ENCODE measurements at places on chromosomes 7 and 10.

DNA sequence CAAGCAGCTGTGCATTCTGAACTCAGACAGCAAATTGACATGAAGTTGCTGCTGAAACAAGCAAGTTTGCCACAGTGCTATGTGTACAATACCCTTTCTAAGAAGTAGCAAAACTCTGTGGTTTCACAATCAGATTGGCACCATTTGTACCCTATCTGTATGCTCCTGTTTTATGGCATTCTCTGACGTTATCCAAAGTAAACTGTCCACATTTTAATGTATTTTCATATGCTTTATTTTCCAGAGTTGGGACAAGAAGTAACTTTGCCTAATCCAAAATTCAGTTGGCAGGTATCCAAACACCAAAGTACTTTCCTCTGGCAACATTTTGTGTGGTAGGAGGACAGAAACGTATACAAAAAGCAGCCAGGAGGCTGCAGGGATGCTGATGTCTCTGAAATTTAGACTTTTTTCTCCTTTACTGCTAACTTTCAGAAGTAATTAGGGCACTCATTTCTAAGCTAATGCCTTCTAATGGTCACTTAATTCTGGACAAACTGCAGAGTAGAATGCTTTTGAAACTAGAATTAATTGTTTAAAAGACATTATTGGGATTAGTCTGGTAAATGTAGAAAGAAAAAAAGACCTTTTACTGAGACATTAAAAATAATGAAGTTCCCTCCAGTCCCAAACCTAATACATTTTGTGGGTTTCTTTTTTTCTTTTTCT, 414.7 kb upstream of the NRP1 start:
- no peak for DNase-seq

DNA sequence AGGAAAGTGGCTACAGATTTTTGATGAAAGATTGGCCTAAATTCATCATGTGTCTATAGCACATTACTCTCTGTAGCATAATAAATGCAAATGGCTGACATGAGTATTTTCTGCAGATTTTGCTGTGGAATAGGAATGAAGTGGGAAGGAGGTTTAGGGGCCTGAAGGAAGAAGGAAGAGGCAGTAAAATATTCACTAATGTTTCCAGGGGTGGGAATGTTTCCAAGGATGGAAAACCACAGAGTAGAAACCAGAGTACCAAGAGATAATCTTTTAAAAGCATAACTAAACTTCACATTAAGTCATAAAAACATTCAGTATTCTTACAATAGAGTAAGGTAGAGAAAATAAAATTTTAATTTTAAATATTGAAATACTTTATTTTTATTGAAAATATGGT, 267.8 kb downstream of the BICC1 start:
- DNase-seq: no peak

- DNase-seq: no peak
Measured at GRCh38 chr7:151141311-151141854, 26.1 kb downstream of the GBX1 start.

DNA sequence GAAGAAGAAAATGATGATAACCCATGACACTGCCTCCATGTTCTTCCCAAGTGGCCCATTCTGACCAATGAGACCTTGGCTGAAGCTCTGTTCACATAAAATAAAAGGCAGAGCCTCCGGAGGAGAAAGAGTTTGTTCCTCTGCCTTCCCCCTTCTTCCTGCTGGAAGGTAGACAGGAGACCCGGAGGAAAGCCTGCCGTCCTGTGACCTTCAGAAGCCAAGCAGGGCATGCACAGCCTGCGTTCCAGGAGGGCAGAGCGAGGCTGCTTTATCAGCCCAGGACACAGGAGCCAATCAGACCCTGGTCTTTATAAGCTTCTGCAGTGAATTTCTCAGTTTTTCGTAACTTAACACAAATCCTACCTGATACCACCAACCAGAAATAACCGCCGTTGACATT, 8.6 kb upstream of the GRID1 start:
- DNase-seq: no peak

DNA sequence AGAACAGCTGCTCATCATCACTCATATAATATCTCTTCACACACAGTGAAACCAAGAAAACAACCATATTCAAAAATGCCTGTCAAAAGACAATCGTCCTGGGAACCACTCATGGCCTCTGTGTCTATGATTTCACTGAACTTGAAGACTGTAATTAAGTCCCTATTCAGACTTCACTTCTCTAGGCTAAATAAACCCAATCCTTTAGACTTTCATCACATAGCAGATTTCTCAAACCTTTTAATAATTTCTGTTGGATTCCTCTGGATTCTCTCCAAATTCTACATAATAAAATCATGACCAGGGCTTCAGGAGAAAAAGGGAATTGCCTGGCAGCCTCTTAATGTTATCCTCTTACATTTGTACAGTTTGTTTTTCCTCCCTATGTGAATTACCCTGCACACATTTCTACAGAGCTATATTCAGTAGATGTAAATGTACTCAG, 201.1 kb downstream of the LRRN3 start:
- DNase-seq: no peak

GRCh38 chr7:122543891-122544290, 155.0 kb downstream of the RNF133 start:
- no peak for DNase-seq

DNA sequence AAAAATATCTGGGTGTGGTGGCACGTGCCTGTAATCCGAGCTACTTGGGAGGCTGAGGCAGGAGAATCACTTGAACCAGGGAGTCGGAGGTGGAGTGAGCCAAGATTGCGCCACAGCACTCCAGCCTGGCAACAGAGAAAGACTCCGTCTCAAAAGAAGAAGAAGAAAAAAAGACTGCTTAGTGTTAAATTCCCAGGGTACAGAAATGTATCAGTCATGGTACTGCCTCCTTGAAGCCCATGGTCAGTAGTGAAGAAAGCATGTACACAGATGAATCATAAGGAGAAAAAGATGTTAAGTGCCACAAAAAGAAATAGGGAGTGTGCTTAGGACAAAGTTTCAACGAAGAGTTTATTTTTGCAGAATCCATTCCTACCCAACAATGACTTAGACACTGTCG, 62.5 kb upstream of the KMT2E start:
- DNase-seq: no peak

DNA sequence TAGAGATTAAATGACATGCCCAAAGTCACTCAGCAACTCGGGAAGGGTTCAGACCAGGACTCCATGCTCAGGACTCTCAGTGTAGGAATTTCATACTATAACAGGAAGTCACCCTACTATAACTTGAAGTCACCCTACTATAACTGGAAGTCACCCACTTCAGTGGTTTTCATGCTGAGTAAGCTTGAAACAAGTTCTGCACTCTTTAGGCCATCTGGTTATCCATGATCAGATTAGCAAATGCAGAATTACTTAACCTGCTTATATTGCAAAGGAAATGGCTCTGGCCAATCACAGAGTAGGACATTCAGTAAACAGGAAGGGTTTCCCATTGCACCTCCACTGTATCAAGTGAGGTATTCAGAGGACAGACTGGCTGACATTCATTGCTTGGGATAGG, 1240.4 kb downstream of the GATA3 start:
- DNase-seq: no peak

DNA sequence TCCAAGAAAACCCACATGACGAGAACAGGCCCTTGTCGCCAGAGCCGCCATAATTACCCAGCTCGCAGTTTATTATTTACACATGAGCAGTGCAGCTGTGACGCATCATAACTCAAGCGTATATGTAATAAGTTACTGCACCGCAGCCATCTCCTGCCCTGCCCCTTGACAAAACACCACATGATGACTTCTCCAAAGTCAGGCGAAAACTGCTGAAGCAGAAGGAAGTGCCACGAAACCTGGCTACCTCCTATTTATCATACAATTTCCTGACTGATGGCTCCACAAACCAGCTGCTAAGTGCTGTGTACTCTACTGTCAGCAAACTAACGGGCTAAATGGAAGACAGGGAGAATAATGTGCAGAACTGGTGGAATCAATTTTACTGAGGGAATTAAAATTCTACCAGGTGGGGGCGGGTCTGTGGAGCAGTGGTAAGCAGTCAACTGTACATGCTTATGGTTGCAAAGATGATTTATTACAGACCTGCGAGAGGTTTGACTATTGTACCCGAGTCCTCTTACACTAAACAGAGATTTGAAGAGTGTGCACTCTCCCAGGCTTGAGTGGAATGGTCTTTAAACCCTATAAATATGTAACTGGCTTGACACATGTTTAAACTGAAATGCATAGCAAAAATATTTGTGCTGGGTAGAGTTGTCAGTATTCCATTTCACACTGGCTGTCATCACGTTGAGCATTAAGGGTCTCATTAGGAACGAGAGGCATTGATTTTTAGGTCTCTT, 156.0 kb downstream of the GLI3 start:
- DNase-seq: no peak

DNA sequence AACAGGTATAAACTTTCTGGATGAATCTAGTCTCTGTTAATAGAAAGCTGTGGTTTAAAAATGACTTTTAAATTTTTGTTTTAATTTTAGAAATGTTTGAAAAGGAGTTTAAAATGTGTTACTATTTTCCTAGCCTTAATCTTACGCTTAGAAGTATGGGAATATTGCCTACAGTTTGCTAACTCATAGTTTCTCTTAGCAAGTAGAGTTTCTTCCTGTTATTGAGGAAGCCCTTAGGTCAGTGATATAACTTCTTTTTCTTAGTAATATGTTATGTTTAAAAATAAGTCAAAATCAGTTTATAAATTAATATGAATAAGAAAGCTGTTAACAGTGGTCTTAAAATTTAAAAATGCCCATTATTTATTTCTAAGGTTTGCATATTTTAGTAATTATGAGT, 3.1 kb downstream of the STARD3NL start:
- no peak for DNase-seq

DNA sequence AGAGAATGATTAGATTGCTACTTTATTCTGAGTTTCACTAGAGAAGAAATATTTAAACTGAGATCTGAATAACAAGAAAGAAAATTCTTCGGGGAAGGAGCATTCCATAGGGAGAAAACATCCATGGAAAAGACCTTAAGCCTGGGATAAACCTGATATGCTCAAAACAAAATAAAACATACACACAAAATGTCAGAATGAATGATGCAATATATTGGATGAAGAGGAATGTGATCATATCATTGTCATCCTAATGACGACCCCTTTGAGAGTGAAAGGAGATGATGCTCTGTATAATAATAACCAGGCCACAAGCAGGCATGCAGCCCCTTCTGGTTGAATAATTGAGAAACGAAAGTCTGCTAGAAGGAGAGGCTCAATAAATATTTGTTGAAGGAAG, 882.4 kb downstream of the NRG3 start:
- DNase-seq: no peak

- no peak for DNase-seq
Measured at GRCh38 chr7:116851671-116852070, 10.7 kb upstream of the CAPZA2 start.

GRCh38 chr7:999149-999879, 16.3 kb downstream of the CYP2W1 start:
- DNase-seq: no peak

GRCh38 chr10:3239066-3239919, 66.7 kb upstream of the PITRM1 start:
- no peak for DNase-seq

DNA sequence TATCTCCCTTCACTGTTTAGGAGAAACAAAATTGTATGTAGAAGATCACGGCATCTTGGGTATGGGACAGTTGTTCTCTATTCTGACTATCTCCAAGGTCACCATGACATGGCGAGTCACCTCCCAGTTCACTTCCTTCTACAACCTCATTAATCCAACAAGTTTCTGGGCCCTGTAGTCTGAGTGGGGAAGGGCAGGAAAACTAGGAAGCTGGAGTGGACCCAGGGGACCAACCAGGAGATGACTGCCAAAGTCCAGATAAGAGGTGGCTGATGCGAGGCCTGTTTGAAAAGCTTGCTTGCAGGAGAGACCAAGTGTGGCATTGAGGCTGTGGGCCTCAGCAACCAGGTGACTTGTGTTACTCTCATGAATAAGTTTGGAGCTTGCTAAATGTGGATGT, 584.9 kb downstream of the TNS3 start:
- DNase-seq: no peak

Data from putamen (tissue), 1 donor.